ENCODE measurements at places on chromosomes 13 and 19.

DNA sequence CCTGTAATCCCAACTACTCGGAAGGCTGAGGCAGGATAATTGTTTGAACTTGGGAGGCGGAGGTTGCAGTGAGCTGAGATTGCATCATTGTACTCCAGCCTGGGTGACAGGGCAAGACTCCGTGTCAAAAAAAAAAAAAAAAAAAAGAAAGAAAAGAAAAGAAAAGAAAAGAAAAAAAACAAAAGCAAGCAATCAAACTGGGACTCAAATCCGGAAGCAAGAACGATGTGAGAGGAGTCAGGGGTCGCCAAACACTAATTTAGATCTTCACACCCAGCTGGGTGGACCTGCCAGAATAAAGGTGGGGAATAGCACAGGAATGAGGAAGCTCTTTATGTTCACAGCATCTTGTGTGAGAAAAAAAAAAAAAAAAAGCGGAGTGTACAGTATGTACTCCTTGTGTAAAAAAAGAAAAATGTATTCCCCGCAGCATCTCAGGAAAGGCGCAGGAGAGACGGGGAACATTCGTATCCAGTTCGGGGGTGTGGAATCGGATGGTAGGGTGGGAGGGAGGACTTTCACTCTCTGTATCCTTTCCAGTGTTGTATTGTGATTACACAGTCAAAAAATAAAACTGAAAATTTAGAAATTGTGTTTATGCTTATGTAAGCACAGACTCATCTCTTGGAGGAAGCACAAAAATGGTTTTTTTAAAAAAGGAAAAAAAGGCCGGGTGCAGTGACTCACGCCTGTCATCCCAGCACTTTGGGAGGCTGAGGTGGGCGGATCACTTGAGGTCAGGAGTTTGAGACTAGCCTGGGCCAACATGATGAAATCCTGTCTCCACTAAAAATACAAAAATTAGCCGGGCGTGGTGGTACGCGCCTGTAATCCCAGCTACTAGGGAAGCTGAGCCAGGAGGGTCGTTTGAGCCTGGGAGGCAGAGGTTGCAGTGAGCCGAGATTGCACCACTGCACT lies 7.6 kb downstream of the DNAJB1 start:
- DNase-seq, result peak; percentile 93

- no peak for DNase-seq
Measured at GRCh38 chr19:5196832-5197231, 143.8 kb downstream of the PTPRS start.

- no peak for DNase-seq
Measured at GRCh38 chr19:4877753-4878490, 10.5 kb upstream of the PLIN3 start.

DNA sequence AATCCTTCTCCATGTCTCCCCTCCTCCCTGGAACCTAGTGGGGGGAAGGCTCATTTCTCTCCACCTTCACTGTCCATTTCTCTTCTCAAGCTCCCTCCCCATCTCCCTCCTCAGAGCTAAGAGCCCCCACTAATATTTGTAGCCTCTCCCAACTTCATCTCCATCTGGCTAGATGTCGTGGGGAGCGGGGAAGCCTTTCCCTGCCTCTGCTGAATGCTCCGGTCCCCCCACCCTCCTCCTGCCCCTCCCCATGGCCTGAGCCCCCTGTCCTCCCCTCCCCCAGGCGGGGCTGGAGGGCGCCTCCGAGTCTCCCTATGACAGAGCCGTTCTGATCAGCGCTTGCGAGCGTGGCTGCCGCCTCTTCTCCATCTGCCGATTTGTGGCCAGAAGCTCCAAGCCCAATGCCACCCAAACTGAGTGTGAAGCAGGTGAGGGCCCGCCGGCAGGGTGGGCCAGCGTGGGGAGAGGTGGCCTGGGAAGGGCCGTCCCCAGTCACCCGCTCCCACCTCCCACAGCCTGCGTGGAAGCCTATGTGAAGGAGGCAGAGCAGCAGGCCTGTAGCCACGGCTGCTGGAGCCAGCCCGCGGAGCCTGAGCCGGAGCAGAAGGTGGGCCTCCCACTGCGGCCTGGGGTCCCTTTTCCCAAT lies 1.0 kb downstream of the TMEM59L start:
- no peak for DNase-seq

DNA sequence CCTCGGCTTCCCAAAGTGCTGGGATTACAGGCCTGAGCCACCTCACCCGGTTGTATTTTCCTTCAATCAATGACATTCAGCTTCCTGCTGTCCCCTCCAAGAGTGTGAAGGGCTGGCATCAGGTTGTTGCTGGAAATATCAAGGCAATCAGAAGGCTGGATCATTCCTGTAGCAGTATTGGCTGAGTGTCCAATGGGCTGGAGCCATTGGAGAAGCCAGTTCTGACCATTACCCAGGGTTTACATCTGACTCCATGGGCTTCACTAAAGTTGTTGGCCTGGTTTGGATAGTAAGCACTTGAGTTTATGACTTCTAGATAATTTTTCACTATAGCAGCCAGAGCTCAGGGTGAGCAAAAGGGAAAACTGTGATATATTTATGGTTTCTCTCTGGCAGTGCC lies 137.0 kb downstream of the DLEU7 start:
- DNase-seq, result no peak

- no peak for DNase-seq
Measured at GRCh38 chr13:66154976-66155375, 1075.2 kb downstream of the PCDH9 start.

DNA sequence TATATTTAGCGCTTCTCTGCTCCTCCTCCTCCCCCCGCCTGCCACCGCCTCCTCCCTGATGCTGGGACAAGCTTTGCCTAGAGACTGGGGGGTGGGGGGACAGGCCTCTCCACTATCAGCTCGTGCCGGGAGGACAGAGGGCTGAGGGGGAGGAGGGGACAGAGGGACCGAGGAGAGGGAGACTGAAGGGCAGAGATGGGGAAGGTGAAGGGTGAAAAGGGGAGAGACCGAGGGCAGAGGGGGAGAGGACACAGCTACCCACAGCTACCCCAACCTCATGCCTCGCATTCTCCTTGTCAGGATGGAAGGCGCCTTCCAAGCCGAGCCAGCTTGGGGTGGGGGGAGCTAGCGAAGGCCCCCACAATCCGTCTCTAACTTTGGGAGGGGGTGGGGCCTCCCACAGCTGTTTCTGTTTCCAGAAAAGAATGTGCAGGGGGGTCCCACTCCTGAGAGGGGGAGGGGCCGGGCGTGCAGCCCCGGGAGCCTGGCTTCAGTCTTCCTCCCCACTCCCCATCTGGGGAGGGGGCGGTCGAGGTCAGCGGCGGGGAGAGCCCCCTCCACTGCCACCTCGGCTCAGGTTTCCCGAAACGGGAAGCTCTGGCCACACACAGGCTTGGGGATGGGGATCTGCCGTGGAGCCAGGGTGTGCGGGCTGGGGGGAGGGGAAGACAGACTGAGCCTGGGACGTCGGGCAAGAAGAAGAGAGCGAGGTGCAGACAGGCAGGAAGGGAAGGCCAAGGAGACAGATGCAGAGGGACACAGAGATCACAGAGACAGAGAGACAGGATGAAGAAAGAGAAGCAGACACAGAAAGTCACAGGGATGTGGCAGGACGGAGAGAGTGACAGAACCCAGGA lies 1.6 kb downstream of the DACT3 start:
- DNase-seq, result no peak
